HAP-1 (cell line): ENCODE measurements at places on chromosomes 6 and 20.

GRCh38 chr6:168192901-168193815 is 114.1 kb upstream of the FRMD1 start:
- DNase-seq = peak; percentile 5

GRCh38 chr6:18262702-18263417 is 1.5 kb downstream of the DEK start:
- DNase-seq = no peak

DNA sequence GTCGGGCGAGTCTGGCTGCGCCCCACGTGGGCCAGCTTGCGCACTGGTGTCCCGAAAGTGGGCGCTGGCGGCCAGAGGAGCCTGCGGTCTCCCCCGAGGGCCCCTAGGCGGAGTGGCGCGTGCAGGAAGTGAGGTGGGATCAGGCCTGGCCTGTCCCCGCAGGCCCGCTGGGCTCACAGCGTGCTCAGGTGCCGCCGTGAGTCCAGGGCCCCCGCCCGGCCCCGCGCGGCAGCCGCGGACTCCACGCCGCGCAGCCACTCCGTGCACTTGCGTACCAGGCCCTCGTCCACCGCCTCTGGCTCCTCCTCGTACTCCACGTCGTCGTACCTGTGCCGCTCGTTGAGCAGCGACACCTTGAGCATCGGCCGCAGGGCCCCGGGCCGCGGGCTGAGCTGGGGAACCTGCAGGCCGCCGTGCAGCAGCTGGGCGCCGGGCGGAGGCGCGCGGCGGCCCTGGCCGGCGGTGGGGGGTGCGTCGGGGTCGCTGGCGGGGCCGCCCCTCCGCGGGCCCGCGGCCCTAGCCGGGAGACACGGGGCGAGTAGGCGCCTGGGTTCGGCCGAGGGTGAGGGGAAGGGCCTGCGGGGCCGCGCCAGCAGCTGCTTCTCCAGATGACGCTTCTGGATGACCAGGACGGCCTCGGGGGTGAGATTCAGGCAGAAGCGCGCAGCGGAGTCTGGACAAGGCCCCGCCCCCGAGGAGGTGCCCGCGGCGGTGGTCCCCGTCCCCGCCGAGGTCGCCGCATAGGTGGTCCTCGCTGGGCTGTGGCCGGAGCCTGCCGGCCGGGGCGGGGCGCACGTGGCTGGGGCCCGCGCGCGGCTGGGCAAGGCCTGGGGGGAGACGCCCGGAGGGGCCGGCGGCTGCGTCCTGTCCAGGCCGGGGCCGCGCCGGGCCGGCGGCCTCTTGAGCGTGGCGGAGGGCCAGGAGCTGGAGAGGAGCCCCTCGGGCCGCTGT is 835 bp downstream of the PRR18 start:
- DNase-seq = no peak

- no peak for DNase-seq
These were observed 340.5 kb upstream of the PRDM1 start for GRCh38 chr6:105745464-105746129.
